ENCODE measurements at places on chromosomes 2 and 18.

DNA sequence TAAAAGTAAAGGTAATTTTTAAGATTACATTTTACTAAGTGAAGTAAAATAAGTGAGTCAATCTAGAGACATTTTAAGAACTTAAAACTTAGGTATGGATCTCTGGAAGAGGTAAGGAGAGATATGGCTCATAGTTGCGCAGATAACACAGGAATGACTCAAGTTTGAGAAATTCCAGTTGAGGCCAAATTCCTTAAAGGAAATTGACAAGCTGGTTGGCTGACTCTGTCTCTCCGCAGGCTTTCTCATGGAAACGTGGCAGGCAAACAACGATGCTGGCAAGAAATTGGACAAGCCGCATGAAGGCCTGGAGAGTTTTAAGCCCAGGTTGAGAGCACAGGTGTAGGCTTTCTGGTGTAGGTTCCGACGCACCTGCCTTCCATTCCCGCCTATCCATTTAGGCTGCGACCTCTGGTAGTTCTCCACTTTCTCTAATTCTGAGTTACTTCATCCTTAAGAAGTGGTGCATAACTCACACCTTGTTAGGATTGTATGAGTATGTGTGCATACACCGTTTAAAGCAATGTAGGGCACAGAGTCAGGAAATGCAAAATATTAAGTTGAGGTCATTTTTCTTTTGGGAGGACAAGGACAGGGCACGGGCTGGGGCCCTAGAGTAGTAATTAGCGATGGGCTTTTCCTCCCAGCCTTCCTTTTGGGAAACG, 589 bp upstream of the DAW1 start:
- no peak for DNase-seq

DNA sequence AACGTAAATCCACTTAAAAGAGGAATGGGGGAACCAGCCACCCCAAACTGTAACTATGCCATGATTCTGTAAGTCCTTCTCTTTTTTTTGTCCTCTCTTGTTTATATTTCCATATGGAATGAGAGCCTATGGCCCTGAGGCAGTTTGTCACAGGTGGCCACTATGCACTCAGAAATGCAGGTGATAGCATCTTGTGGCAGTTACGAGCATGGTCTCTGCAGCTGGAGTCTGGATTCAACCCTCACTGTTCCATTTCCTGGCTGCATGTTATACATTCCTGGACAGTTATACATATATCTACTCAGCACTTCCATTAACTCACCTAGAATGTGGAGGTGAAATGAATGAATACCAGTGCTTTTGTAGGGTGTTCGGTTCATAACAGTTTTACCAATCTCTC, 291.5 kb upstream of the FANCL start:
- no peak for DNase-seq

- no peak for DNase-seq
Measured at GRCh38 chr2:54881759-54882158, 158.3 kb downstream of the EML6 start.

DNA sequence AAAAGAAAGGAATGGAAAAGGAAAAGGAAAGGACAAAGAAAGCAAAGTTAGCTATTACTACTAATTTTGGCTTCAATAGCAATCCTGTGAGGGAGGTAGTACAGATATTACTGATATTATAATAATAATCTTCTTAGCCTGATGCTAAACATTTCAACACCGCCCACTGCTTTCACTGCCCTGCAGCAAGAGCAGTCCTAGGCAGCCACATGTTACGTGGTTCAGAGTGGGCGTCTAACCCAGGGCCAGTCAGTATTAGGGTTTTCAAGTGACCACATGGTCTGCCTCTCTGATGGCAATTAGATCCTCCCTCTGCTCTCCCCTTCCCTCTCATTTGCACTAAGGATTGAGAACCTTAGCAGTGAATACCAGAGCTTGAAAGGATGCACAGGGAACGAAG, 83.7 kb upstream of the ZNF397 start:
- DNase-seq, result no peak

DNA sequence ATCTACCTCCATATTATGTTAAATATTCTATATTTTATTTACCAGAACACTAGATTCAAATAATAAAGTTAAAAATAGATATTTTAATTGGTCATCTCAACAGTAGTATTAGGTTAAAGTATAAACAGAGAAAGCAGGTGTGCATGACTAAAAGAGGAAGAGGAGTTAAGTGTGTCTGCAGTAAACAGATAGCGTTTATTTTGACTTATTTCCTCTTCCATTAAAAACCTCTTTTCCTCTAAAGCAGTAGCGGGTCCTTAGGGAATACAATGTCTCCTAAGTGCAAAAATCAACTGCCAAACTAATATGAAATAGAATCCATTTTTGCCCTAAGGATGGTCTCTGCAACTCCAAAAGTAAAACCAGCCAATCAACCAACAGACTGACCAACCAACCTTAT, 27.7 kb downstream of the EIF2AK3 start:
- DNase-seq, result no peak

- no peak for DNase-seq
Measured at GRCh38 chr2:219123356-219124135, 37.1 kb downstream of the NHEJ1 start.

DNA sequence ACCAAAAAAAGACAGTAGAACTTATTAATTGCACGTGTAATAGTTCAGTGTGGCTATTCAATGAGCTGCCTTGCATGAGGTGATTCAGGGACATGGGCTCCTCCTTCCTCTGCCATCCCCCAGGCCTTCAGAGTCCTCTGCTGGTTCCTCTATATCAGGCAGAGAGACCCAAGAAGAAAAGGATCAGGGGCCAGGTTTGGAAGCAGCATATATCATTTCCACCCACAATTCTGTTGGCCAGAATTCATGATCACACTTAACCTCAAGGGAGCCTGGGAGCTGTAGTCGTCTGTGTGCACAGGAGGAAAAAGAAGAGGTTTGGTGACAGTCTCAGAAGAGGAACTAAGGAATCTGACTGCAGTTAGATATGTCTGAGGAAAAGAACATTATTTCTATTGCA, 114.0 kb upstream of the GLS start:
- no peak for DNase-seq

DNA sequence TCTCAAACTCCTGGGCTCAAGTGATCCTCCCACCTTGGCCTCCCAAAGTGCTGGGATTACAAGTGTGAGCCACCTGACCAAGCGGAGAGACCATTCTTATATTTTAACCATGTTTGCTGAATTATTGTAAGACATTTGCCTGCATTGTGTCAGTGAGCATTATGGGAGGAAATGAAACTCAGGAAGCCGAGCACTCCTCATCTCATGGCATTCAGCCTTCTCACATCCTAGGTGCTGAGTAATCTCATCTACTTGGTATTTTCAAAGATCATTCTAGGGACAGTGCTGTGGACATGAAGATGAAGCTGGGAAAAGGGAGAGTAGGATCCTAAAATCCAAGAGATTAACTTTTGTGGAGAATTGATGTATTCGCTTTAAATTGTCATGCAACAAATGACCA, 66.1 kb downstream of the NAPG start:
- no peak for DNase-seq

DNA sequence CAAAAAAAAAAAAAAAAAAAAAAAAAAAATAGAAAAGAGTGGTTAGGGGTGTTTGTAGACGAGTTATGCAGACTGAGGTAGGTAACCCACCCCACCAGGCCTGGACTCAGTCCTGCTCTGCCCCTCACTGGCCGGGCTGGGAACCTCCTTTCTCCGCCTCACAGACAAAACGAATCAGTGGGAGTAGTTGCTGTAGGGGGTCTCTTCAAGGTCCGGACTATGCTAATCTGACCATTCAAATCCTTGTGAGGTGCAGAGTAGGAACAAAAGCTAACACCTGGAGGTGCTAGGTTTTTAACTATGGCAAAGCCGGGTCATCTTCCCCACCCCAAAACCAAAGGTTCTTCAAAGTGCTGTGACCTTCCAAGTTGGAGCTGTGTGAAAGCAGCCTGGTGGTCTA, 223.7 kb downstream of the SLC4A3 start:
- no peak for DNase-seq

DNA sequence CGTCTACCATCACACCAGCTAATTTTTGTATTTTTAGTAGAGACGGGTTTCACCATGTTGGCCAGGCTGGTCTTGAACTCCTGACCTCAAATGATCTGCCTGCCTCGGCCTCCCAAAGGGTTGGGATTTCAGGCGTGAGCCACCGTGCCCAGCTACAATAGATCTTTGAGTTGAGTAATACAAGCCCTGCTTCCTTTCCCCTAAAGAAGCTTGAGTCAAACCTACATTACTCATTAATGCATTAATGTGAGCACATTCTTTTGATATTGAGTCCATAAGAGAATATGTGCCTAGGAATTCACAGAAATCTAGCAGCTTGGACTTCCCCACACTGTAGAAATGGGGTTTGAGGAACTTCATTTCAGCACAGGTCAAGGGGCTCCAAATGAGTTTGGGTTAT, 39.6 kb downstream of the PSMG2 start:
- no peak for DNase-seq

GRCh38 chr18:79108549-79109215, 39.5 kb downstream of the ATP9B start:
- DNase-seq, result no peak

- no peak for DNase-seq
Measured at GRCh38 chr2:161097157-161097556, 63.1 kb upstream of the TANK start.

- DNase-seq, result no peak
Measured at GRCh38 chr18:7766346-7766745, 199.2 kb downstream of the PTPRM start.

- no peak for DNase-seq
Measured at GRCh38 chr2:217912098-217913024, 90.4 kb downstream of the TNS1 start.

DNA sequence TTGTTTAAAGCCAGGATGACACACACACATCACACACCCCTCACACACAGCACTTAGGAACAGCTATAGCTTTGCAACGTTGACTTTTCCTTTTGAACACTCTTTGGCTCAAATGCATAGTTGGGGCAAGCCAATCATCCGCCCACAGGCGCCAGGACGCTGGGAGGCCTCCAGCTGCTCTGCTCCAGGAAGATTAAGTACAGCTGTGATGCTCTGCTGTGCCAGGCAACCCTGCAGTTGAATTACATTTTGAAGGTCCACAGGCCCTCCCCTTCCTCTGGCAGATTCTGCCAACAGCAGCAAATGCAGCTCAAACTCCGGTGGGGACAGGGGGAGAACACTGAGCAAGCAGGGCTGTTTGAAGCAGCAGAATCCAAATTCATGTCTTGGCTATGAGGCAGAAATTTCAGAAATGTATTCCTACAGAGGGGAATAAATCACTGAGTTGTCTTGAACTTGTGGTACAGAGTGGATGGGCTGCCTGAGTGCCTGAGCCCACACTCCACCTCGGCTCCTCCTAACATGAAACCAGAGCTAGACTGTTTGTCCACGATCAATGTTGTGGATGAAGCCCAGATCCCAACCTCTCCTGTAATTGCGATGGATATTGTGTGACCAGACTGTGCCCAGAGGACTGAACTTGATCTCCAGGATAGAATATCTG, 86.5 kb upstream of the PPP1CB start:
- DNase-seq, result no peak

GRCh38 chr18:45838302-45839070, 13.0 kb downstream of the SIGLEC15 start:
- no peak for DNase-seq

DNA sequence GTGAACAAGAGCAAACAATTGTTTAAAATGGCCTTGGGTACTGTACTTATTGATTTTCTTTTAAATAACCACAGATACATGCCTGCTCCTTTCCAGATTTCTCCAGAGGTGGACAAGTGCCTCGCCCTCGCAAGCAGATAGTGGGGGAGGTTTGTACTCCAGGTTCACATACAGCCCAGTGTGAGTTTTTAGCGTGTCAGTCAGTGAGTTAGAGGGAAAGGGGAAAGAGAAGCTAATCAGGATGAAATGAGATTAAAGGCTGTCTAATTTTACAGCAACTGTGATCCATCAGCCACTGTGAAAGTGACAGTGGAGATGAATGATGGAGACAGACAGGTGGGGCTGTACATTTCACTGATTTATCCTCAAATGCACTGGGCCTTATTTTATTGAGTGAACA, 74.7 kb downstream of the KLHL14 start:
- no peak for DNase-seq

GRCh38 chr2:151063271-151063670, 198.4 kb downstream of the RBM43 start:
- DNase-seq, result no peak
